ENCODE measurements at places on chromosomes 2 and 18. TPM values are rescaled to one million over a fixed set of nuclear protein-coding genes. Genes with fewer than 3 reads are reported as not detected.

The LCT gene
- total RNA-seq: not detected

The GKN1 gene
- not detected for total RNA-seq

DNA sequence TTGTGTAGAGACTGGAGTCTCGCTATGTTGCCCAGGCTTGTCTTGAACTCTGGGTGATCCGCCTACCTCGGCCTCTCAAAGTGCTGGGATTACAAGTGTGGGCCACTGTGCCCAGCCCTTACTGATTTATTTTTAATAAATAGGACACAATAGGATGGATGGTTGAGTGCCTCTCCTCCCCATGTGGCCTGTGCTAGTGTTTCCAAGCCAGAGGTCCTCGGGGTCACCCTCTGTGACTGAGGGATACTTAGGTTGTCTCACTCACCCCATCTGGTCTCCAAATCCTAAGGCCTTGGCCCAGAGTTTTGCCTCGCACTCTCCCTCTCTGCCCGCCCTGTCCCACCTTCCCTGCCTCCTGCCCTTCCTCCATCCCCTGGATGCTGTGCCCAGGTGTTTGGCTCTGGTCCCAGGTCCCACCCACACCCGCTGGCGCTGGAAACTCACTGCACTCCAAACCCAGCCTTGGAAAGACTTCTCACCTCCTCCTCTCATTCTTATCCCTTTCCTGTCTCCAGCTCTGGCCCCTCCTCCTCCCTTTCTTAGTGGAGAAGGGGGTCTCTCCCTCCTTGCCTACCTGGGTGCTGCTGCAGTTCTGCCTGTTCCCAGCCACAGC is 4.7 kb upstream of the ECEL1 start:
- DNase-seq: no peak

GRCh38 chr2:12727641-12728040 is 10.9 kb downstream of the TRIB2 start:
- DNase-seq: no peak

DNA sequence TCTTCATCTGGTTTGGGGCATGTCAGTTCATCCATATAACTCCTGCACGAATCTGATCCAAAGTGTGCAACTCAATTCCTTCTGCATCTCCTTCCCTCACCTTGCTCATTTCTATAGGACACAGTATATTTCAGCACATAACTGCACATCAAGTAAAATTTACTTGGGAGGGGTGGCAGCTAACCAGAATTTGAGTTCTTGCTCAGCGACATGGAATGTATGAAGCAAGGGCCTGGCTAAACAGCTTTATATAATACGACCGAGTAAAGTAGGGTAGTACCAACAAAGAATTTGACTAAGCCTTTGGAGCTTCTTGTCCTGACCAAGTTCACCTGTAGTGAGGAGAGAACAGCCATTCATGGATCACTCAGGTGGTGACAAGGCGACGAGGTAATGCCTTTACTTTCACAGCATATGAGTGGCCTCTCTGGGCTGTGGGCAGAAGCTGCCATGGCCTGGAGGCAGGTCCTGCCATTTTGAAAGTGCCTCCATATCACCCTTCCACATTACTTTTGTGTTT is 570.2 kb upstream of the TNP1 start:
- no peak for DNase-seq
